ENCODE measurements at places on chromosomes 12 and 14.
A peak's percentile ranks its signal among the peaks of the same experiment; 100 is the strongest.

DNA sequence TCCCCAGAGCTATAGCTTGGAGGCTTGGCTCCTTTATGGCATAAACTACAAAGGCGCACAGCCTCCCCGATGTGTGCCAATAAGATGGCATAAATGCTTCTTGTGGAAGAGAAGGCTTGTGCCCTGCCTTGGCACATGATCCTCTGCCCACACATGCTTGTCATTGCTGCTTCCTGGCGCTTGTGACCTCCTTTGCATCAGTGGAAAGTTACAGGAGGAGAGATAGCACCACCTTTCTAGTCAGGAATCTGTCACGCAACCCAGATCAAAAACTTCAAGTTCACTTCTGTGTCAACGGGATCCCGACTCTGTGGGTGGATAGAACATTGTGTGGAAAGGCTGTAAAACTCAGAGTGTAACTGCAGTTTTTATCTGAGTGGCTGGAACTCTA, 183.8 kb upstream of the HIF1A start:
- DNase-seq: no peak

- DNase-seq: no peak
Measured at GRCh38 chr14:67424539-67424938, 12.6 kb upstream of the PLEK2 start.

DNA sequence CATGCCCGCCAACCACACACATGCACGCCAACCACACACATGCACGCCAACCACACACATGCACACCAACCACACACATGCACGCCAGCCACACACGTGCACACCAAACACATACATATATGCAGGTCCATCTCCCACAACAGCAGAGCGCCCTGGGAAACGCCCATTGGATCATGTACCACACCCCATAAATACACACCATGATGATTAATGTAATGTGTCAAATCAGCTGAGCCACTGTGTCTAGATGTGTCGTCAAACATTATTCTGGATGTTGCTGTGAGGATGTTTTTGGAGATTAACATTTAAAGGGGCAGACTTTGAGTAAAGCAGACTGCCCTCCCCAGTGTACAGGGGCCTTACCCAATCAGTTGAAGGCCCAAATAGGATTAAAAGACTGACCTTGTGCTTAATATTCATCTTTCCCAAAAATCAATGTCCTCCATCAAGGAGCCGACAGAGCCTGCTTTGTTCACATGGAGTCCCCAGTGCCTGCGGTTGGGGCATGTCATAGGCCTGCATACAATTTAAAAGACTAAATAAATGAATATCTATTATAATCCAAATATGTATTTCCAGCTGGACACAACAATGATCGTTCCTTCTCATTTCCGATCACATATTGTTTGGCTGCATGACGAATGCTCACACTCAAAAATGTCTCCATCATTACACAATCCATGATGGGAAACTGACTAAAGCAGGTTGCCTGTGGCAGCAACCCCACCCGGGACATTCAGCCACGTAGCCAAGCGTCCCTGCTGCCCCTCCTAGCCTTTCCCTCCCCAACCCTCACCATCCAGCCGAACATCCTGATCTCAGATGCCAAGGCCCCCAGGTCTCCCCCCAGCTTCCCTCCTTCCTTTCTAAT, 23.2 kb upstream of the BDKRB2 start:
- no peak for DNase-seq

DNA sequence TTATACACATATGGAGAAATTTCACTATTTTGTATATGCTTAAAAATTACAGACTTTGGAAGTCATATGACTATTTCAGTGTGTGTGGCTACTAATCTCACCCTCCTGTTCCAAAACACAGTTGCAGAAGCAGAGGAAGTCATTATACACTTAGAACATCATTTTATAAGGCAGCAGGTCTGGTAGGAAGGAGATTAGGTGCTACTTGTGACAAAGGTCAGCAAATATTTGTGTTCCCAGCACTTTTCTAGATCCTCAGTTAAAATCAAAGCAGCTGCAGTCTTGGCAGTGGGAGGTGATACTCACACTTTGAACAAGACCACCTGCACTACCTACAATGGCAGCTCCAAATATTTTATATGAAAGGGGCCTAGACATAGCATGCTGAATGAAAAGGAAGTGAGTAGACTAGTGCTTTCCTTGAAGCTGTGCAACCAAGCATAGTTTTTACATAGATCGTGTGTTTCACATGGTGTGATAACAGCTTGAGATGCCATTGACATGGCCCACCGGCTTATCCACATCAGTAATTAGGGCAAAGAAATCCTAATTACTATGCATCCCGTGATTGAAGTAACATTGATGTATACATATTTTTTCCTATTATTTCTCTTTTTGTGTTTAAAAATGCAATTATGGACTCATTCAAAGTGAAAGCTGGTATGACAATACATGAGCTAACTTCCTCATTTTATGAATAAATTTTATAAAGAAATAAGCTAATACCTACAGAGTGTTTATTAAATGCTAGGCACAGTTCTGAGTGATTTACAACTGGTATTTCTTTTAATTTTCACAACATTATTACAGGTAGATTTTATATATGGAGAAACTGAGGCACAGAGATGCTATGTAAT, 5.3 kb downstream of the GYS2 start:
- no peak for DNase-seq

DNA sequence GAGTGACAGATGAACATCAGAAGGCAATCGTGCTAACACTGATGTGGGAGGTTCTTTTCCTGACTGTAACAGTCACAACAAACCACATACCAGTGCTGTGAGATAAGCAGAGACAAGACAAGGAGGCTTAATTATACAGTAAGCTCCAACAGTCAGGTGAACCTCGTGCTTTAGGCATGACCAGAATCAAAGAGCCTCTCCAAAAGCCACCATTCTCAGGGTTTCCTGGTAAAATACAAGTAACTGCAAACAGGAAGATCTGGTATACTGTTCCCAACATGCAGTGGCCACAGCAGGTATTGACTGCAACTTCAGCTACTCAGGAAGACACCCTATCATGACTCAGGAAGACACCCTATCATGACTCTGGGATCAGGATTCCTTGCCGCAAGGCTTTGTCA, 47.3 kb upstream of the GTF2A1 start:
- DNase-seq: no peak

DNA sequence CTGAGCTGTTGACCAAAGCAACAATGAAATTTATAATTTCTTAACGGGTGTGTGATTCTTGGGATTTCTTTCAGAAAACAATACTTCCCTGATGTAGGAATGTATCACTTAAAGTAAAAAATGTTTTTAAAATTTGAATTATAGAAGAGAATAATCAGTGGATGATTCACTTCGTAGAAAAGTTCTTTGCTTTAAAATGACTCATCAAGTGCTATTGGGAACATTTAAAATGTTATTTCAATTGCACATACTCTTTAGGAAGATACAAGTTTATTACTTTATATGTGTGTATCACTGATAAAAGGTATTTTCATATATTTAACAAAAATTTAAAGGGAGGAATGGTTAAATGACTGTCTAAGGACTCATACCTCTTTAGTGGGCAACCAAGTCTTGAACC, 155.3 kb downstream of the PDE3A start:
- DNase-seq: no peak

DNA sequence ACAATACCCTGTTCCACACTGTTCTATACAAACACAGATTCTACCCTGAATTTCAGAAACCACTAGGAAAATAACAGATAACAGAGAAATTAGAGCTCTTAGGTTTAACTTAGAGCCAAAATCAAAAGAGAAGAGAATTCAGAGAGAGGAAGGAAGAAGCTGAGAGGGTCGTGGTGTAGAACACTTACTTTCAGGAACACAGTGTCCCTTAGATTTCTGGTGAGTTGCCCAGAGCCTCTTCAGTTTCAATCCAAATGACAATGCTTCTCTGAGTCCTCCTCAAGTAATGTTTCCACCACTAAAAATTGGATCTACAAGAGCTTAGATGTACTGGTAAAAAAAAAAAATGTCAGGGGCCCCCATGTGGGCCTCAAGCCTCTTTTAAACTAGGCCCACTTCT, 2.6 kb downstream of the YAF2 start:
- no peak for DNase-seq

- no peak for DNase-seq
Measured at GRCh38 chr12:65157091-65157490, 12.3 kb upstream of the LEMD3 start.

- DNase-seq: peak; percentile 53
Measured at GRCh38 chr12:54370171-54370730, 6.0 kb upstream of the GPR84 start.

DNA sequence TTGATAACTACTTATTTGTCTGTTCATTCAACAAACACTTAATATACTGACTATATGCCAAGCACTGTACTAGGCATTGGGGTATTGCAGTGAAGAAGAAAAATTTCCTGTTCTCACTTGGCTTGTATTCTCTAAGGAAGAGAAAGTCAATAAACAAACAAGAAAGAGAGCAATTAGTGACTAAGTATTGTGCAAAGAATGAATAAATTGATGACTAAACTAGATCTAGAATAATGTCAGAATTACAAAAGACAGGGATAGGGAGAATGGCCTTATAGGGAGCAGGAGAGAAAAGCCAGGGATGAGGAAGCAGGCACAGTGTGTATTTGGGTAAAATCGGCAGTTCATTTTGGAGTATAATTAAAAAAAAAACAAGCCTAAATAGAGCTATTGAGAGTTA, 4.2 kb upstream of the LIN7A start:
- DNase-seq: no peak

DNA sequence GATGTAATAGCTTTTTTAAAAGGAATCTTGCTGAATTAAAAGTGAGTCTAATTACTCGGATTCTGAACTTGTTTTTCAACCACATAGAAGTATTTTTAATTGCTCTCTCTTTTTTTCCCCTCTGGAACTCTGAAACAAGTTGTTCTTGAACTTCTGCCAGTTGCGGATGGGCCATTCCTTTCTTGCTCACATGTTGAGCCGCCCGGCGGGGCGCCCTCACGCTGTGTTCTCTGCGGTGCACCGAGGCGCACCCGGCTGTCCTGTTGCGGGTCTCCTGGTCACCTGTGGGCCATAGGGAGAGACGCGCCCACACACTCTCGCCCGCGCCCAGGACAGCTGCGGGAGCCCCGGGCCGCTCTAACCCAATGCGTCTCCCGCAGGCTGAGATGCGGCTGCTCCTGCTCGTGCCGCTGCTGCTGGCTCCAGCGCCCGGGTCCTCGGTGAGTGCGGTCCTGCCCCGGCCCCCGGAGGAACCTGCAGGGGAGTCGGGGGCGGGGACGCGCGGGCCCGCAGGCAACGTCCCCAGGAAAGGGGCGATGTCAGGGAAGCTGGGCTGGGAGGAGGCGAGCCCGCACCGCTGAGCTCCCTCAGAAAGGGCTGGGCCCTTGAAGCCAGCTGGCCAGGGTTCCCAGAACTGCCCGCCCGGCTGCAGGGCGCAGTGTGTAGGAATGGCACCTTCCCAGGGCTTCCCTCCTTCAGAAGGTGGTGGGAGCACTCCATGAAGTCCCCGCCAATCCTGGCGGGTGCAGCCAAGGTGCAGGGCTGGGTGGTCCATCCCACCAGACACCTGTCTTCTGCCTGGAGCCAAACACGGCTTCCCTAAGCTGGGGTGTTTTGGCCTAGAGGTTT, 2.3 kb downstream of the PAPLN start:
- DNase-seq: no peak

DNA sequence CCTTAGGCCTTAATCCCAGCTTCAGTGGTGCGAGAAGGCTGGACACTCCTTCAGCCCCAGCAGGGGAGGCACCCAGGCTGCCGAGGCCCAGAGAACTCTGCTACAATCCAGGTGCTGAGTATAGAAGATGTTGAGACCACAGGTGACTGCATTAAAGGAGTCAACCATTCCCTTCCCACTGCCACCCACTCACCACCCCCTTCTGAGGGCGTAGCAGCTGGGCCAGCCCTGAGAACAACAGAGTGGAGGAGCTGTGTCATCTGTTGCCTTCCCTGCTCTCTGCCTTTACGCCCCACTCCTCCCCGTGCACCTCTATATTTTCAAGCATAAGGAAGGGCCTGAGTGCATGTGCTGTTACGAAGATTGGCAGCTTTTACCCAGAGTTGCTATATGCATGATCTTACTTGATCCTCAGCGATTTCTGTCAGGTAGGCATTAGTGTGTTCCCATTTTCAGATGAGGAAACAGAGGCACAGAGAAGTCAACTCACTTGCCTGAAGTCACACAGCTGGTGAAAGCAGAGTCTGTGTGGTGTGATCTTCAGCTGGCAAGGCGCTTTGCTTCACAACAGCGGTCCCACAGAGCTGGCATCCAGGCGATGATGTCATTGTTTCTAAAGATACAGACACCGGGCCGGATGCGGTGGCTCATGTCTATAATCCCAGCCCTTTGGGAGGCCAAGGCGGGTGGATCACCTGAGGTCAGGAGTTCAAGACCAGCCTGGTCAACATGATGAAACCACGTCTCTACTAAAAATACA, 46.7 kb downstream of the RIN3 start:
- DNase-seq: no peak

DNA sequence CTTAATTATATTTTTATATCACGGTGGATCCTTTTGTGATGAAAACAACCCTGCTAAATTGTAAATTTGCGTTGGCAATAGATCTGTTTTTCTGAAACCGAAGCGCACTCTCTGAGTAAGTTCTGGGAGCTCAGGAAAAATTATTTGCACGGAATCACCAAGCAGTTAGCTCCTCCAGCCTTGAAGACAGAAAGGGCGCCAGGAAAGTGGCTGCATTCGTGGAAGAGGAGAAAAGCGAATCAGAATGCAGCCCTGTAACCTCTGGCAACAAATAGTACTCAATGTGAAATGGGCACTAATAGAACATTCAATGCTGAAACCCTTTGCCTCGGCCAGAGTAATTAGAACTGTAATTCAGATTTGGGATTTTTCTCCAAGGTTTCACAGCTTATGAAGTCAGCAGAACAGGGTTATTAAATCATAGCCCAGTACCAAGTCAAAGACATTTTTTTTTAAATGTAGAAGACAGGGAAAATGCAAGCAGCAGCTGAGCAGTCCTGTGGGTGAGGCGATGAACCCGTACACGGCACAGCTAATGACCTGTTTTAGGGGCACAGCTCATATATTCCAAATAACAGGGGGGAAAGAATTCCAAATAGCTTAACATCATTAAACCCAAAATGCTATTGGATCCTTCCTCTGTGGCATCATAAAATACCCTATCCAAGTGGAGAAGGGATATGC, 251.4 kb downstream of the EGLN3 start:
- DNase-seq: no peak

DNA sequence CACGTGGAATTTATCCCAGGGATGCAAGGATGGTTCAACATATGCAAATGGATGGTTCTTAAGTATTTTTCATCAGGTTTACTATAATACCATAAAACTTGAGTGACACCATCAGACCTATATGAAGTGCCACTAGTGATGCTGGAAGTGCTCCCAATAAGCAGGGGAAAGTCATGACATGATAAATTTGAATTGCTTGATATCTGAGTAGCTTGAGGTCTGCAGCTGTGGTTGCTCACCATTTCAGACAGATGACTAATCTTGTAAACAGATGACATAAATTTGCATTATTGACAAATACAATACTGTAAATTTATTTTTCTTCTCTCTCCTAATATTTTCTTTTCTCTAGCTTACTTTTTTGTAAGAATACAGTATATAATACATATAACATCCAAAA, 13.7 kb upstream of the PRPF39 start:
- DNase-seq: no peak

DNA sequence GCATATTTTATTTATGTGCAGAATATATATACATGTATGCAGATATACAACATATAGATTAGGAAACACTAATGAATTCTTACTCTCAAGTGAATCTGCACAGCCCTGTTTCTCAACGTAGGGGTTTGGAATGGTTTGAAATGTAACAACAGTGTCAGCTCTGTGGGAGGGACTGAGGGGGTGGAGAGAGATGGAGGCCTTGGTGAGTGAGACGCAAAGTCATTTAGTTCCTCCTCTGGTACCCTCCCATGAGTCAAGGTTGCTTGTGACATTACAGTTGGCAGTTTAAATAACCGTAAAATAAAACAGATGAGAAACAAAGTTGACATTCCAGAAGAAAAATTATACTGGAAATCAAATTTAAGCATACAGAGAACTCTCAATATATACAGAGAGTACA, 313.0 kb upstream of the PRKD1 start:
- DNase-seq: no peak

All from HL-60 (cell line).